ENCODE measurements at places on chromosomes 6 and 20.
A peak's percentile ranks its signal among the peaks of the same experiment; 100 is the strongest.

- no peak for DNase-seq
Measured at GRCh38 chr20:8798505-8798904, 270.4 kb upstream of the PLCB4 start.

- DNase-seq, result no peak
Measured at GRCh38 chr20:6884114-6884513, 116.6 kb downstream of the BMP2 start.

- no peak for DNase-seq
Measured at GRCh38 chr6:163711615-163712565, 297.4 kb downstream of the QKI start.

DNA sequence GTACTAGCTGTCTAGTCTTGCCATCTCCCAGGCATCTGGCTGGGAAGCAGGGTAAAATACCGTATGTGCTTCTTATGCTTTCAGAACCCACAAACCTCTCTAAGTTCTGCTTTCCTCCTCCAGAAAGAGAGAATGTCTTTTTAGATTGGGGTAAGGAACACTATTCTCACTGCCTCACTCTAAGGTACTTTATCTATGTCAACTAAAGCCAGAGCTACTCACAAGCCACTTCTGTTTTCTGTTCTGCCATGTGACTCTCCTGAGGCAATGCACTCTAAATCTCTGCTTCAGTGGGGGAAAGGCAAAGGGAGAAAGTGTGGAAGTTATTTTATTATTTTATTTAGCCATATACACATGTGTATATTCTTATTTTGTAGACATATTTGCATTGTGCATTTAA, 15.6 kb downstream of the MEP1A start:
- DNase-seq, result no peak

- DNase-seq, result no peak
Measured at GRCh38 chr20:20894280-20894679, 181.8 kb upstream of the RALGAPA2 start.

- DNase-seq, result no peak
Measured at GRCh38 chr6:37007340-37008043, 2.0 kb downstream of the FGD2 start.

DNA sequence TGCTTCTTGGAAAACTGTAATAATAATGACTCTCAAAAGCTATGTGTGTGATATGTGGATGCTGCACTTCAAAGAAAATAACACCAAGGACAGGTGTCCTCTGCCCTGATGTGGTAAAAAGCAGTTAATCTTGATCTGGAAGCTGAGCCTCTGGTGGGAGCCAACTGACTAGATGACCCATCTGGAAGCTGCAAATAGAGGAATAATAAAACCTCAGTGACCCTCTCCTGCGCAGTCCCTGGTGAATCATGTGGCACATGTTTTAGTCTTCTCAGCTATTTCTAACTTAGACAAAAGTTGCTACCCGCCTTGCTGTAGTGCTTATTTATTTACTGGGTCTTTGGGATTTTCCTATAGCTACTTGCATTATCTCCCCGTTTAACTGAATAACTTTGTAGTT, 47.3 kb downstream of the TP53INP2 start:
- DNase-seq, result no peak

DNA sequence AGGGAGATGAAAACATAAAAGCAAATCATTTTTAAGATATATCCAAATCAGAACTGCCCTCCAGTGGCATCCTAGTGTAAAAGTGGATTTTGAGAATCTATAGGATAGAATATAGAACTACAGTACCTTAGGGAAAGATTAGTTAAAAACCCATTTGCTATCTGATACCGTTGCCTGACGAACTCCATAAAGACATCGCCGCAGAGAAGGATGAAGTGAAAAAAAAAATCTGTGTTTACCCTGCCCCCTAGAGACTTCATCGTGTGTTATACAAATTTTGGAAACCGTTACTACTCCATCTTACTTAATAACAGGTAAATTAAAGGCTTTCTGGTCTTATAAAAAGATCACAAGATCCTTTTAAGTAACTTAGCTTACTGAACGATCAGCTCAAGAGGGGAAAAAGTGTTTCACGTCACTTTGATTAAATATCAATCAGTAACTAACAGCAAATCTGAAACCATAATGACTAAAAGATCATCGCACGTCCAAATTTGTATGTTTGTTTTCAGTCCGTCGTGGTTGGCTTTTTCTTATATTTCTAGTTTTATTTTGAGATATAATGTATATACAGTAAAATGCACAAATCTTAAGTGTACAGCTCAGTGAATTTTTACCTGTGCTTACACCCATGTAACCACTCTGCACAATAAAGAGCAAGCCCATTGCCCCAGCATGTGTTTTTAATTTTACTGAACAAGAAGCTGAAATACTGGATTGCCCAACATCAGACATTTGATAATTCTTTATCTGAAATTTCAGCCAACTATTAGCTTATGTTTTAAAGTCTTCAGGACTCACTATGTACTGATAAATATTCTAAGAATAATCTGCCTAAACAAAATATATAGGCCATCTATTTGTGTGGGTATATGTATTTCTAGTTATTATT, 881 bp upstream of the MCM3 start:
- no peak for DNase-seq

DNA sequence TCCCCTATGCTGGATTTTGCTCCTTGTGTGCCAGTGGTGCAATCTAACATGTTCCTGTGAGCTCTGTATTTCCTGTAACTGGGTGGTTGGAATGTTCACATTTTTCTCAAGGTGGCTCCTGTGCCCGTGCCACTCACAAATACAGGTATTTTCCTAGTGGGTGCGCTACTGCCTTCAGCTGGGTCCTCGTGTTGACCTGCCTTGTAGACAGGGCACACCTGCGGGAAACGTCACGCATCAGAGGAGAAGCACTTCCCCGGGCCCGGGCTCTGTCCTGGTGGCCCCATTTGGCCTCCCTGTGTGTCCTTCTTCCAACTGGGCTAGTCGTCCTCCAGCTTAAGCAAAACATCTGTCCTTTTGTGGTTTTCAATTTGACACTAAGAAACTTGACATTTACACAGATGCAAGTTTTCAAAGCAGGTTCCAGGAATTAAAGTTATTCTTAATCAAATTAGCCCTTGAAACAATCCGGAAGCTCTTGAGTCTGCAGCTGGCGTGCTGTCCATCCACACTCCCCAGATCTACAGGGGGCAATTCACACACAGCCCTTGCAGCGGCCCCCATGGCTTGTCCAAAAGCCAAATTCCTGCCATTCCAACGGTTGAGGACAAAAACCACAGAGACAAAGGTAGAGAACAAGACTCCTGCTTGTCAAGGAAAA, 275.1 kb downstream of the CDC5L start:
- DNase-seq, result no peak

DNA sequence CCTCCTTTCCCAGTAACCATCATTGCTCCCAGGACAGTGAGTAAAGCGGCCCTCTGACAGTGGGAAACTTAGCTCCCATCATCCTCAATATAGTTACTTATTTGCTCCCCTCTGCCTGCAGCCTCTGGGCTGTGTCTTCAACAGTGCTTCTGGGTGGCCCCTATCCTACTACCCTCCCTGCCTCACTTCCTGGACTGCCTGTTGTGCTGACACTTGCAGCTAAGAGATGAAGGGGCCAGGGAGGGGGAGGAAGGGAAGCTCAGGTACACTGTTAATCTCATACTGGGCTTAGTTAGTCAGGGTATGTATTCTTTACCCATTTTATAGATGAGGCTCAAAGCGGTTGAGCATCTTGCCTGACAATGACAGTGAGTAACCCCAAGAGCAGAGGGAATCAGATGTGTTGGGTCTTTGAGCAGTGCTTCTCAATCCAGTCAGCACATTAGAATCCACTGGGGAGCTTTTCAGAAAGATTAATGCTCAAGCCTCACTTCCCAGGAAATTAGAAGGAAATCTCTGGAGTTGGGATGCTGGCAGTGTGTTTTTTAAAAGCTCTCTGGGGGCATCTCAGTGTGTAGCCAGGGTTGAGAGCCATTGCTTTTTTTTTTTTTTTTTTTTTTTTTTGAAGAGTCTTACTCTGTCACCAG, 27.1 kb upstream of the KCNK5 start:
- DNase-seq, result no peak

GRCh38 chr20:58990651-58991445, 9.8 kb downstream of the NELFCD start:
- no peak for DNase-seq

GRCh38 chr6:2404211-2404929, 159.0 kb upstream of the GMDS start:
- no peak for DNase-seq

GRCh38 chr6:45650524-45651135, 272.9 kb upstream of the SUPT3H start:
- no peak for DNase-seq

GRCh38 chr20:17202673-17203072, 24.2 kb upstream of the PCSK2 start:
- DNase-seq, result no peak

DNA sequence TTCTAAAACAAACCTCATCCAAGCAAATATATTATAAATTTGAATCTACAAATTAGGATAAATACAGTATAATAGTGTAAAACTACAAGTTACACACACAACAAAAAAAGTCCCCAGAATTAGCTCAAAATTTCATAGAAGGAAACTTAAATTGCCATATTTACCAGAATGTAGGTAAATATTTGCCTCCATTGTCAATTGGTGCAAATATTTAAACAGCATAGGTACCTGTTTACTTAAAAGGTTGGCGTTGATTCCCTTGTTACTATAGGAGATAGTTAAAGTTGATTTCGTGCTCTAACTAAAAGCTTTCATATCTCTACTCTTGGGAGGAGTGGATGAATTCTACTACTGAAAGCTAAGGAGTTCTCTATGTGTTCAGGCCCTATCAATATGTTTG, 111.6 kb upstream of the TENT5A start:
- no peak for DNase-seq

DNA sequence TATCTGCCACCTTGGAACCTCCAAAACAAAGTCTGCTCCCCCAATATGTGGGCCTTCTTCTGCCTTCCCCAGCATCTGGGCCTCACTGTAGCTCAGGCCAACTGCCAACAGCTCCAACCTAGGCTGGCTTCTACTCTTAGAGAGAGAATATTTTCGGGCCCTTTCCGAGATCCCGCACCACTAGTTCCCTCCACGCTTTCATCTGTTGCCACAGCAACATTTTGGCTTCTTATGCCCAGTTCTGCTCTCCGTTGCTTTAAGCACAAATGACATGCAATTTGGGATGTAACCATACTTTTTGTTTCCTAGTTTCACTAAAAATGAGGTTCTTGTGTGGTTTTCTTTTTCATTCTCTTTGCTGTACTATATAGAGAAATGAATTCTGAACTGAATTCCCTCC, 33.6 kb downstream of the PSMB9 start:
- no peak for DNase-seq

DNA sequence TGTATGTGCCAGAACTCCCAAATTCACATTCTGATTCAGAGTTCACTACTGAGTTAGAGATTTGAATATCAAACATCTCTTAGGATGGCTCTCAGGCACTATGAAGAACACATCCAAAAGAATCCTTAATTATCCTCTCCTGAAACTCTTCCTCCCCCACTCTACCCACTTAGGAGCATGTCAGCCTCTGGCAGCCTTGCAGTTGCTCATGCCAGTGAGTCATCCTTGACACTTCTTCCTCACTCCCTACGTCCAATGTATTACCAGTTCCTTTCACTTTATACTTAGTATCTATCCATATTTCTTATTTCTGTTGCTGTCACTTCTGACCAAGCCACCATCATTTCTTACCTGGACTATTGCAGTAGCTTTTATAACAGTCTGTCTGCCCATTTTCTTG, 192.0 kb upstream of the IMPG1 start:
- no peak for DNase-seq

GRCh38 chr6:84902354-84902928, 138.0 kb upstream of the TBX18 start:
- no peak for DNase-seq

- DNase-seq, result no peak
Measured at GRCh38 chr6:14149053-14149738, 31.6 kb downstream of the CD83 start.

GRCh38 chr6:12785301-12785700, 68.7 kb downstream of the PHACTR1 start:
- no peak for DNase-seq

DNA sequence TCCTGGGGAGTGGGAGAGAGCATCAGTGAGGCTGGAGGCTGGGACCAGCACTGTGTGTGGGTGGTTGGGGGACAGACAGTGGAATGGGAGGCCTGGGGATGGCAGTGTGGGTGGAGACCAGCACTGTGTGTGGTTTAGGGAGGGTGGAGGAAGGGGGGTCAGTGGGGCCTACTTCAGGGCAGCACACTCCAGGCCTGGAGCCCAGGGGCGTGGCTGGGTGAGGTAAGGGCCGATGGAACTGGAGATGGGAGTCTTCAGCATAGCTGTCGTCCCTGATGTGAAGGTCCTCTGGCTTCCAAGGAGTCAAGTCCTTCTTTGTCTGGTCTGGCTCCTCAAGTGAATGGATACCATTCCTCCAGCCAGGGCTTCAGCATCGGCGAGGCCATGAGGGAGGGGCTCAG, 18.6 kb downstream of the KCNK17 start:
- no peak for DNase-seq

DNA sequence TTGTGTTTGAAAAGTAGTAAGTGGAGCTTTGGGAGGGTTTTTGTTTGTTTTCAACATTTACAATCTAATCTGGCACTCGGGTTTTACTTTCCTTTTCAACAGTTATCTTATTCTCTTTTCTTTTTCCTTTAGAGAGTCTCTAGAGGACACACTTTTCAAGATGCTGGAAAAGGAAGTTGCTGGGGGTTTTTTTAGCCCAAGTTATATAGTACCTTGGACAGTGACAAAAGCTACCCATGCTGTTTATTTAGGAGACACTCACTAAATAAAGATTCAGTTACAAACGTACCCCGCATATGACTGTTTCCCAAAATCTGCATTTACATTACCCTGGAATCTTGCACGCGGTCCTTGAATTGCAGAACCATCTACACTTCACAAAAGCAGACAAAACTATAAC, 78.8 kb downstream of the MAP7 start:
- no peak for DNase-seq

DNA sequence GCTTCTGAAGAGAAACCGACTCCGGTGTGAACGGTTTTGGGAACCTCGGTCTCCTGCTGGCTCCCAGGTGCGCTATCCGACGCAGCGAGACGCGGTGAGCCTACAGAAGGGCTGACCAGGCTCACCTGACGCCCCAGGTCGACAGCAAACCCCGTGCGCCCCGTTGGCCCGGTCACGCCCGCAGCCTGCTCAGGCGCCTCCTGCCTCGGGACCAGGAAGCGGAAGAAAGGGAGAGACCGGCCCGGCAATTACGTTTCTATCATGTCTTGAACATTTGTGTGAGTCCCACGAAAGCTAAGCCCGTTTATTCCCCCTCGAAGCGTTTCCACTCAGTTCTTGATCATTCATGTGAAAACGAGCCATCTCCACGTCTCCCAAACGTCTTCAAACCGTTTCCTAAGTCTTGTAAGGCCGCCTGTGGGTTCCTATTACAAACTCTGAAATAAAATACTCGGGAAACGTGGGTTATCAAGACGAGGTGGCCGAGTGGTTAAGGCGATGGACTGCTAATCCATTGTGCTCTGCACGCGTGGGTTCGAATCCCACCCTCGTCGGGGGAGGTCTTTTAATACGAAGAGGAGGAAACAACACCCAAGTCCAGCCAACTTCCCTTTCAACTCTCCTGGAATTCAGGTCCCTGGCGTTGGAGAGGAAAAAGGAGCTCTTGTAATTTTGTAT, 150.5 kb upstream of the PRSS16 start:
- DNase-seq, result peak; percentile 49

GRCh38 chr6:154266560-154267099, 90.0 kb downstream of the IPCEF1 start:
- no peak for DNase-seq

- no peak for DNase-seq
Measured at GRCh38 chr6:110360676-110361075, 2.5 kb upstream of the METTL24 start.
